ENCODE measurements at places on chromosomes 5 and 9. TPM values are rescaled to one million over a fixed set of nuclear protein-coding genes. Genes with fewer than 3 reads are reported as not detected.

GRCh38 chr5:170573114-170573513 is 69.3 kb downstream of the KCNIP1 start:
- DNase-seq: no peak

PCDHGA4 gene
- 6.0 TPM for total RNA-seq

DNA sequence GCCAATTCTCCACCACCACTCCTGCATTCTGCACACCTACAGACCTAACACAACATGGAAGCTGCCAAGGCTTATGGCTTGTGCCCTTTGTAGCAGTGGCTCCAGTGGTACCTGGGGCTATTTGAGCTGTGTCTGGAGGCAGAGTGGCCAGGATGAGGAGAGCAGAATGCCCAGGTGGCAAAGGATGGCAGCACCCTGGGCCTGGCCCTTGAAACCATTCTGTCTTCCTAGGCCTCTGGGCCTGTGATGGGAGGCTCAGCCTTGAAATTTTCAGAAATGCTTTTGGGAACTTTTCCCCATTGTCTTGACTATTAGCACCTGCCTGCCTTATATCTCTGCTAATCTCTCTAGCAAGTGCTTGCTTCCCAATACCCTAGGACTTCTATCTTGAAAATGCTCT is 241.7 kb downstream of the TMEM167A start:
- DNase-seq: no peak

SPINK13 gene
- total RNA-seq: not detected

KCNIP1 gene
- total RNA-seq: 2.9 TPM

RNF183 gene
- 3.4 TPM for total RNA-seq

PCDHGA6 gene
- 7.2 TPM for total RNA-seq

MYOZ3 gene
- 10.4 TPM for total RNA-seq

GRCh38 chr9:87783180-87783579 is 57.3 kb downstream of the CTSL start:
- no peak for DNase-seq

ZNF366 gene
- total RNA-seq: 0.96 TPM

DNA sequence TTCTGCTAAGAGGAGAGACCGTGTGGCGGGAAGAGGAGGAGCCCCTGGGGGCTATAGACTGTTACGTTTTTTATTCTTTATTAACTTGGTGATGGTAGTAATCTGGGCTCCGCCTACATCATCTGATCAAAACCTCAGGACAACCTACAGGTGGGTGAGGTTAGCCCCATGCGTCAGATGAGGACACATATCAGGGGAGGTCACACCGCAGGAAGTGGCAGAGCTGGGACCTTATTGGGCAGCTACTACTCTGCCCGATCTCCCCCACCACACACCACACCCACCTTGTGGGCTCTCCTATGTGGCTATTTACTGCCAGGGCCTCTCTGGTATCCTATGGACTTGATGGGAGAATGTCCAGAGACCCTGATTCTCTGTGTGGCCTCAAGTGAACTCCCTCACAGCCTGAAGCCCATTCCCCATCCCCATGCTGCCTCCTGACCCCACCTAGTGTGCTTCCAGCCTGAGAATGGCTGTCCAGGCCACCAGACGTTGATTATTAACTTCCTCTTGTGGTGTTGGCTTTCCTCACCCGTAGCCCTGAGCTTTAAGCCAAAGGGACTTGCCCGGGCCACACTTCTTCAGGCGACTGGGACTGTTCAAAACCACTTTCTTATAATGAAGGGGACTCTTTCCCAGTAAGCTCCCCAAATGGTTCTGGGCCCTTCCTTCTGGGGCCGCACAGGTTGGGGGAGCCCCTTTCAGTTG is 8.2 kb downstream of the UNC5A start:
- no peak for DNase-seq

DNA sequence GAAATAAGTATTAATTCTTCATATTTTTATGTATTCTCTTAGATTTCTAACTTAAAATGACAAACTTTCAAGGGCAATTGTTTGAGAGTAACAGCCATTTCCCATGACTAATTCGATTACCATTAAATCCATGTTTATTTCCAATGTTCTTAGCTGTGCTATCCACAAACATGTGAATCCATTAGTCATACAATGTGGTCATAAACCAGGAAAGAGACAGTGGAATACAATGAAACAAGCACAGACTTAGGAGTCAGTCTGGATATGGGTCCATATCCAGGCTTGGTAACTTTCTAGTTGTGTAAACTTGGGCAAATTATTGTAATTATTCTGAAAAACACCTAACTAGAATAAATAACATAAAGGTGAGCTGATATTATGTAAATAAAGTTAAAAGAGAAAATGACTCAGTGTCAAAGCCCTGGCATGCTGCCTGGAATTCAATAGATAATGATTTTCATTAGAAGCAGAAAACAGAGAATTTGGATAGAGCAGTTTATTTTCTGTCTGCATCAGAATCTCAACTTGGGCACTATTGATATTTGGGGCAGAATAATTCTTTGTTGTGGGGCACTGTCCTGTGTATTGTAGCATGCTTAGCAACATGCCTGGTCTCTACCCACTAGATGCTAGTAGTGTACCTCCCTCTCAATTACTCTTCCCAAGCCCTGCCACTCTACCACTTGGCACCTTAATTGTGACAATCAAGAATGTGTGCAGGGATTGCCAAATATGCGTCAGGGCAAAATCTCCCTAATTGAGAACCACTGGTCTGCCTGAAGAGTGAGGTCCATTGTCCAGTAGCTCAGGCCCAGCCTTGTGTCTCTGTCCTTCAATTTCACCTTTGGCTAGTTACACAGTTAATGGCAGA is 44.7 kb upstream of the SLC27A6 start:
- DNase-seq: no peak

GRCh38 chr5:145243016-145243415 is 592.1 kb downstream of the PRELID2 start:
- DNase-seq: no peak

All from umbilical cord (tissue), 2 donors.